K562 (cell line): ENCODE measurements at places on chromosomes 1 and 21. TPM values are rescaled to one million over a fixed set of nuclear protein-coding genes. Genes with fewer than 3 reads are reported as not detected.

The DENND2C gene
- total RNA-seq: 0.11 TPM in 2 replicates

The SGIP1 gene
- total RNA-seq: 0.07 and 0.22 TPM in 2 replicates

The KLF18 gene
- total RNA-seq: not detected in 2 replicates

The CLIC6 gene
- total RNA-seq: not detected in 2 replicates

The KRTAP19-3 gene
- total RNA-seq: not detected in 2 replicates

The RGS1 gene
- 0.42 TPM in 1 of 2 replicates, not detected in the other for total RNA-seq

The RPE65 gene
- total RNA-seq: not detected in 2 replicates

The DNAJC16 gene
- total RNA-seq: 15.6 and 16.8 TPM in 2 replicates

The FCGR2B gene
- total RNA-seq: 2.4 and 3.1 TPM in 2 replicates

The PTAFR gene
- total RNA-seq: 0.36 and 0.55 TPM in 2 replicates

The SMIM11 gene
- total RNA-seq: 3.9 and 29.5 TPM in 2 replicates

The HLX gene
- 2.3 and 3.0 TPM in 2 replicates for total RNA-seq

The RCSD1 gene
- total RNA-seq: 41.5 and 50.9 TPM in 2 replicates

The FAM76A gene
- 10.8 and 12.4 TPM in 2 replicates for total RNA-seq

The CDC20 gene
- total RNA-seq: 212 and 224 TPM in 2 replicates

The LRRN2 gene
- total RNA-seq: not detected in 2 replicates

The NBPF26 gene
- 3.6 and 5.2 TPM in 2 replicates for total RNA-seq

The S100A12 gene
- not detected in 2 replicates for total RNA-seq

The CAPN8 gene
- not detected in 2 replicates for total RNA-seq

The CACNA1S gene
- total RNA-seq: not detected in 2 replicates

The C1QA gene
- 0.71 and 0.94 TPM in 2 replicates for total RNA-seq

The LCE1C gene
- total RNA-seq: not detected in 2 replicates

The CD1B gene
- not detected in 2 replicates for total RNA-seq

The HTR6 gene
- not detected in 2 replicates for total RNA-seq

The FLG gene
- total RNA-seq: not detected in 2 replicates

The GNG4 gene
- 0.11 and 0.58 TPM in 2 replicates for total RNA-seq

The RSRP1 gene
- total RNA-seq: 146 and 159 TPM in 2 replicates

The MYOM3 gene
- total RNA-seq: not detected in 2 replicates

The LYPD8 gene
- 0.87 and 1.0 TPM in 2 replicates for total RNA-seq

The PTPRF gene
- total RNA-seq: 3.3 and 4.2 TPM in 2 replicates

The S1PR1 gene
- total RNA-seq: 0.73 and 1.1 TPM in 2 replicates

The CCDC17 gene
- 2.0 and 2.4 TPM in 2 replicates for total RNA-seq

The AGBL4 gene
- total RNA-seq: not detected in 2 replicates

The NR0B2 gene
- not detected in 2 replicates for total RNA-seq

The NHLH1 gene
- total RNA-seq: 0.78 and 0.84 TPM in 2 replicates

The WLS gene
- total RNA-seq: 0.47 and 0.56 TPM in 2 replicates

The TSPEAR gene
- not detected in 2 replicates for total RNA-seq

The DNM3 gene
- 0.16 and 0.29 TPM in 2 replicates for total RNA-seq

The GJC2 gene
- 0.62 and 0.69 TPM in 2 replicates for total RNA-seq

The ILF2 gene
- 313 and 315 TPM in 2 replicates for total RNA-seq

The GBP6 gene
- not detected in 2 replicates for total RNA-seq

The CORT gene
- total RNA-seq: 0.51 TPM in 1 of 2 replicates, not detected in the other
